B cell (primary cell): ENCODE measurements at places on chromosomes 1 and 21.

GRCh38 chr1:161994175-161994668, 29.4 kb downstream of the OLFML2B start:
- no peak for DNase-seq

- DNase-seq: peak; percentile 47
Observed at GRCh38 chr1:12031039-12031980, 12.0 kb downstream of the MIIP start.

DNA sequence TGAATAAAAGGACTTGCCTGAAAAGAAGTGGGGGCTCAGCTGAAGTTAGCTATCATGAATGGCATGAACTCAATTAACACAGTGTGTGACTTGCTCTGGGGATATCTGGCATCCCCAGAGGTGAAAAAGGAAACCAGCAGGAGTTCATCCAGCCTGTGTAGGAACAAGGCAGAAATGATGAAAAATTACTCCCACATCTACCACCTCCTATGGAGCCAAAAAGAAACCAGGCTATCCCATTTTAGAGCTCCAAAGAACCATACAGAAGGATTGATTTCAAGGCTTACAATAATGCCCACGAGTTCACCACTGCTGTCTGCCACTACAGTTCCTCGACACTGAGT, 25.3 kb downstream of the TP53BP2 start:
- no peak for DNase-seq

DNA sequence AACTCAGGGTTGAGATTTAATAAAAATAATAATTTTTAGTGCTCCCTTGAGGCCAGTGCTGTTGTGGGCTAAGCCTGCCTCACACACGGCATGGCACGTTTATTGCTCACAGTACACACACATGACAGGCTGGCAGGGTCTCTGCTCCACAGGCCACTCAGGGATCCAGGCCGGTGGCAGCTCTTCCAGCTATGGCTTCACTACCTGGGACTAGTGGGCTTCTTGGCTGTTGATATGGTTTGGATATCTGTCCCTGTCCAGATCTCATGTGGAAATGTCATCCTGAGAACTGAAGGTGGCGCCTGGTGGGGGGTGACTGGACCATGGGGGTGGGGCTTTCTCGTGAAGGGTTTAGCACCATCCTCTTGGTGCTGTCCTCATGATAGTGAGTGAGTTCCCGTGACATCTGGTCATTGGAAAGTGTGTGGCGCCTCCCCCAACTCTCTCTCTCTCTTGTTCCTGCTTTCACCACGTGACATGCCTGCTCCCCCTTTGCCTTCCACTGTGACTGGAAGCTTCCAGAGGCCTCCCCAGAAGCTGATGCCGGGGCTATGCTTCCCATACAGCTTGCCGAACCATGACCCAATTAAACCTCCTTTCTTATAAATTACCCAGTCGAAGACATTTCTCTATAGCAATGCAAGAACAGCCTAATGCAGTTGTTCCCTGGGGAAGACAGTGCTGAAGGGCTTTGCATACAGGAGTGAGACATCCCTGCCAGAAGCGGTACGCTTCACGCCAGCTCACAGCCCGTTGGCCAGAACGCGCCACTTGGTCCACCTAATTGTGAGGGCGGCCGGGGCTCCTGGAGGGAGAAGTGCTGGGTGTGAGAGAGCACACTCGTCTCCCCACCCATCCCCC, 226.9 kb upstream of the C1orf174 start:
- no peak for DNase-seq

GRCh38 chr1:176466514-176466913, 3.5 kb downstream of the PAPPA2 start:
- no peak for DNase-seq

- no peak for DNase-seq
Observed at GRCh38 chr1:52657702-52658101, 24.7 kb downstream of the SHISAL2A start.

DNA sequence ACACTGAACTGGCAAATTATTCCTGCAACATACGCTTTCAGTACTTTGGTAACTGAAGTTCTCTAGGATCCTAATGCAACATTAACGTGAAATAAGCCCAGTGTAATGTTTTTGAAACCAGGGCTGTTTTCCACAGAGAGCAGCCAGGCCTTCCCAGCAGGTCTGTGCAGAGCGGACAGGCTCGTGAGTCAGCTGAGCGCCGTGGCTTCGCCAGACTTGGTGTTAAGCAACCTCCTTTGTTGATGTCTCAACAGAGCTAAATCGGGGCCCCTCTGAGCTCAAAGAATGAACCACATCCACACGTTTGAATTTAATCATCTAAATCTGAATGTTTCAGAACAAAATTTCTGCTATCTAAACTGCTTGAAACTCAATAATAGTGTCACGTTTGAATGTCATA, 181.8 kb upstream of the FMN2 start:
- DNase-seq: no peak

- no peak for DNase-seq
Observed at GRCh38 chr1:41812453-41812852, 106.3 kb downstream of the HIVEP3 start.
